ENCODE measurements at places on chromosomes 5 and 9.

GRCh38 chr9:71620746-71621145, 147.6 kb downstream of the CEMIP2 start:
- no peak for DNase-seq

DNA sequence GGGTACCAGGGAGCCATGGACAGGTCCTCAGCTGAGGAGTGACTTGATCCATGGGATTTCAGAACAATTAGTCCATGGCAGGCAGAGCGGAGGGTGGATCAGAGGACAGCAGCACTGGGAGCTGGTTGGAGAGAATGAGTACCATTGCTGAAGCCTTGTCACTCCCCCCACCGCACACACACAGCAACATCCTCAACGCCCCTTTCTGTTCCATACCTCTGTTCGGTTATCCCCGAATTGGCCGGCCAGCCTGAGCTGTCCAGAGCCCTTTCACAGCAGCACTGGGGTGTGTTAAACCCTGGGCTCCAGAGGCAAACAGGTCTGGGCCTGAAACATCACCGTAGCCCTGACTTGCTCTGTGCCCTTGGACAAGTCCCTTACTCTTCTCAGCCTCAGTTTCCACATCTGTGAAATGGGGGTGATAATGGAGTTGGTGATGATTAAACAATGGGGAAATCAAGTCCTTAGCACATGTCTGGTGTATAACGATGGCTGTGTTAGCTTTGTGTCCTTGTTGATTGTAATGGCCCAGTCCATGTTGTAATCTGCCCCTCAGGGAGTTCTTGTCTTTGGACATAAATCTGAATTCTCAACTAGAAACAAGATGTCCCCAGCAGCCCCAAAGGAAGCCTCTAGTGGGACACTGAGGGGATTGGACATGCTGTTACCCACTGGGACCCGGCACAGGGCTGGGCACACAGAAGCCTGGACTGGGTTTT, 16.9 kb downstream of the GSN start:
- DNase-seq = no peak

- no peak for DNase-seq
Observed at GRCh38 chr9:135714242-135715055, 12.5 kb downstream of the KCNT1 start.

GRCh38 chr9:131481441-131482342, 21.0 kb upstream of the POMT1 start:
- DNase-seq = no peak

- no peak for DNase-seq
Observed at GRCh38 chr9:38079461-38080031, 10.5 kb upstream of the SHB start.

DNA sequence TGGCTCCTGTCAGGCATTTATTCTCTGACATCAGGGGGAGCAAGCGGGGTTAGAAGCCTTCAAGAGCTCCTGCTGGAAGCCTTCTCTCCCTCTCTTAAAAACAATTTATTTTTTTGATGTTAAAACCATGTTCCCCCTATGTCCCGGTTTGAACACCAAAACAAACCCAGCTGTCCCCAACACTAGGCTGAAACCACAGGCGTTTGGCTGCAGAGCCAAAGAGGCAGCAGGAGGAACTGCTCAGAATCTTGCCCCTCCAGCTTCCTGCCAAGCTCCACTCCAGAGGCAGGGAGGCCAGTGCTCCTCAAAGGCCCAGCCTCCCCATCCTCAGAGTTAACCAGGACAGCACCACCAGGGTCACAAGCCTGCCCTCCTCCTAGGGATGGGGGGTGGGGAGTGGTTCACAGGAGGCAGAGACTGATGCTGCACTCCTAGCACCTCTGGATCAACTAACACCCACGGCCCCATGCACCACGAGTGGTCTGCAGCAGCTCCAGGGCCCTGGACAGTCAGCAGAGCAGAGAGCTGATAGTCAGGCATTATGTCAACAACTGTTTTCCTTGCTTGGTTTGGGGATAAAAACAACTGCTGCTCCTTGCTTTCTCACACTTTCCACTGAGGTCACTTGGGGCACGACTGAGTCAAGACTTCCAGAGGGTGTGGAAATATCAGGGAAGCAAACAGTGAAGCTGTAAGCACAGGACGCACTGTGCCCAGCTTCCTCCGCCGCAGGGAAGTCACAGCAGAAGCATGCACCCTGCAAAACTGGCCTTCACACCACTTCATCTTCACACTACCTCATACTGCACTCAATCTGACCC, 96.5 kb upstream of the ADRA1B start:
- DNase-seq = no peak

All from GM13976 (cell line).